ENCODE measurements at places on chromosomes 12 and 14. TPM values are rescaled to one million over a fixed set of nuclear protein-coding genes. Genes with fewer than 3 reads are reported as not detected.

CNPY2 gene
- total RNA-seq, result 62.4 TPM

IQSEC3 gene
- total RNA-seq, result 12.2 TPM

CMKLR1 gene
- 4.8 TPM for total RNA-seq

KCNMB4 gene
- 8.8 TPM for total RNA-seq

AQP6 gene
- 2.2 TPM for total RNA-seq

PROX2 gene
- total RNA-seq, result 0.08 TPM

MCRS1 gene
- 105 TPM for total RNA-seq

SIX4 gene
- total RNA-seq, result 2.0 TPM

SCNN1A gene
- 22.7 TPM for total RNA-seq
